Activated CD4-positive, alpha-beta T cell treated with anti-CD3 and anti-CD28 coated beads for 1 hour (primary cell): ENCODE measurements at places on chromosomes 13 and 19.

DNA sequence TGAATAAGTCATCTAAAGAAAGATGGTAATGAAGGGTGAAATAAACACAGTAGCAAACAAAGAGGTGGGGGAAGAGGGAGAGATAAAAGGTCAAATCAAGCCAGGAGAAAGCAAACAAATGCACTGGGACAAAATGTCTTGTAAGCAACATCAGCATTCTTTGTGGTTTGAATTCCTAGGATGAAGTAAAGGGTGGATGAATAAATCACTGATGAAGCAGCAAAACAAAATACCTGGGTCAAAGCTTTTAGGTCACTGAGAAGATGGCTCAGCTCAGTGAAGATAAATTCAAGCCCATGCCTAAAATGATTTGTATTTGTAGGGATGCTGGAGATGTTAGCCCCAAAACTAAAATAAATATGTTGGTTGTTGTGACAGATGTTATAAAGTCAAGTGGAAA, 86.5 kb upstream of the FBXL3 start:
- DNase-seq: no peak

DNA sequence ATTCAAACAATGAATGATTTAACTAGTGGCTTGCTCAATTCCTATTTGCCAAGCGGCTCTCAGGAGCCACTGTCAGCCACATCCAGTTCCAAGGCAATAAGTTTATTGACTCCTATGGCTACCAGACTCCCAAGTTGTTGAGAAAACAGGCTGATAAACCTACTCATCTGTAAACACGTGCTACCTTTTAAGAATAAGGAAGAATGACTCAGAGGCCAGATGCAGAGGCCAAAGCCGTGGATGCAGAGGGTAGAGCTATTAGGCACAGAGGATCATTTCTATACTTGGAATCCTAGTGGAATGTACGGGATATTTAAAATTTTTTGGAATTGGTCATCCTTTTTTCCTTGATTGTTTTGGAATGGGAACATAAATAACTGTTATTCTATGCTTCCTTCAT, 1921.1 kb downstream of the OLFM4 start:
- no peak for DNase-seq

DNA sequence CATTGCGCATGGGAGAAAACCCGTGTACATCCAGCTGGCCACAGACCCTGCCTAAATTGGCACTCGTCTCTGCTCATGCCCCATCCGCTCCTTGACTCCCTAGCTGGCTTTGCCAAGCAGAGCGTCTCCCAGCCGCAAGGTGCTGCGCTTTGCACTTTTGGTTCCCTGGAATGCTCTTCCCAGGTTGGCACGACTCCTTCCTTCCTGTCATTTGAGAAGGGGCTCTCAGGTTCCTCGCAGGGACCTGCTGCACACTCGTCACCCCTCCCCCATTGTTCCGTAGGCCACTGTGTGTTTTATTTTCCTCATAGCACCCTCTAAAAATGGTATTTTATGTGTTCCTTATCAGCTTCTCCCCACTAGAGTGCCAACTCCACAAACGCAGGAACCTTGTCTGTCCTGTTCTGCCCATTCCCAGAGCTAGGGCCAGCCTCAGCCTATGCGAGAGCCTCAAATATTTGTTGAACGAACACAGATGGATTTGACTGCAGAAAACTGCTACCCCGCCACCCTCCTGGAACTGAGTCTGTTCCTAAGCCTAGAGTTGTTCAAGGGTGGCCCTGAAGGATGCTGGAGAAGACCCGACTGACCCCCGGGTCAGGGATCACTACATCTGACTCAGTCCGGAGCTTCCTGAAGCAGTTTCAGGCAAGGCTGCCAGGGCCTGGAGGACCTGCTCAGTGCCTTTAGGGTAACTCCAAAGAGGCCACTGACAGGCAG, 8.4 kb upstream of the CEBPA start:
- DNase-seq: no peak

GRCh38 chr19:48325265-48325910, at the start of gene EMP3:
TSS of gene EMP3 (plus strand) at chr19:48325552. CDS start at chr19:48326845, 1,293 bp downstream.
- DNase-seq: peak; percentile 78

DNA sequence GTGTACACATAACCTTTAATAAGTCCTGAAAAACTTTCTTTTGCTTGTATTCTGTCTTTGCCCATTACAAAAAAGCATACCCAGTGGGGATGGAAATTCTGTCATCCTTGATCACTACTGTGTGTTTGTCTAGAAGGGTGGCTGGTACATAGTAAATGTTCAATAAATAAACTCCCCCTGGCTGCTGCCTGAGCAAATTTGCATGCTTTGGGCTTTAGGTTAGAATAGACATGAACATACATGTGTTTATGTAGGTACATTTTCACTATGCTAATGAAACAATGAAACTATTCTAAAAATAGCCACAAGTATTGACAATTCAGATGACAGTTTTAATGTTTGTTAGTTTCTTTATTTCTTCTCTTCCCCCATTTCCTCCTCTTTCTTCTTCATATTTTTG, 36.1 kb downstream of the TNFSF13B start:
- no peak for DNase-seq

DNA sequence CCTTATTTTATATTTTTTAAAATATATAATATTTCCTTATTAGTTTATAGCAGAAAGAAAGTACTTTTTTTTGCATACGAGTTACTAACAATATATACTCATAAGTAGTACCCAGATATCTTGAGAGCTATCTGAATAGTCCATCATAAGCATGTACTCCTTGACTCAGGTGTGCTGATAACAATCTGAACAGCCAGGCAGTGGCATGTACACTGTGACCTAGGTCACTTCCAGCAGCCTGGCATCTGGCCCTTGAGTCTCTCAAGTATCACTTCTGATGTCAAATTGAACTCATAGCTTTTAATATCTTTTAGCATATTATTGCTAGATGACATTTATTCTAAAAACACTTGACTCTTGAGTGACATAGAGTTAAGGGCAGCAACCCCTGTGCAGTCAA, 1576.7 kb downstream of the SLITRK1 start:
- DNase-seq: no peak

- DNase-seq: no peak
Observed at GRCh38 chr13:40910324-40911050, 108.6 kb downstream of the ELF1 start.

- DNase-seq: no peak
Observed at GRCh38 chr13:94622344-94622743, 20.7 kb downstream of the GPR180 start.

- peak; percentile 50 for DNase-seq
Observed at GRCh38 chr19:16586991-16587832, 15.0 kb upstream of the SLC35E1 start.

GRCh38 chr13:112943309-112944125, 25.5 kb upstream of the MCF2L start:
- DNase-seq: no peak

- no peak for DNase-seq
Observed at GRCh38 chr13:80157261-80157932, 183.5 kb downstream of the SPRY2 start.

GRCh38 chr19:18774107-18774506, 17.0 kb downstream of the COMP start:
- DNase-seq: no peak

GRCh38 chr13:50352720-50353480, 337.7 kb downstream of the KCNRG start:
- no peak for DNase-seq

DNA sequence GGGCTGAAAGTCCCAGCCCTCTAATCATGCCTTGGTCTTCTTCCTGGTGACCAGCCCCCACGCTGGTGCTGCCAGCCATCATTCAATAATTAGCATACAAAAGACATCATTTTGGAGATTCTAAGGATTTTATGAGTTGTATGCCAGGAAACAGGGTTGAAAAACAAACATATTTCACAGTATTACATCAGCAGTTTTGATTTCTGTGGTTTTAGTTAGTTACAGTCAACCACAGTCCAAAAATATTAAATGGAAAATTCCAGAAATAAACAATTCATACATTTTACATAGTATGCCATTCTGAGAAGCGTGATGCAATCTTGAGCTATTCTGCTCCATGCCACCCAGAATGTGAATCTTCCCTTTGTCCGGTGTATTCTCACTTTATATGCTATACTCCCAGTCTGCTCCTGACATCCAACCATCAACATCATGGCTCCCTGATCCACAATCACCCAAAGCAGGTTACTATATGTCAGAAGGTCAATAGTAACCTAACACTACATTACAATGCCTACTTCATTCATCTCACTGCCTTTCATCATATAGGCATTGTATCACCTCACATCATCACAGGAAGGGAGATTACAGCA, 49.2 kb downstream of the STOML3 start:
- DNase-seq: no peak

- no peak for DNase-seq
Observed at GRCh38 chr19:36973844-36974195, 57.7 kb downstream of the ZNF568 start.

DNA sequence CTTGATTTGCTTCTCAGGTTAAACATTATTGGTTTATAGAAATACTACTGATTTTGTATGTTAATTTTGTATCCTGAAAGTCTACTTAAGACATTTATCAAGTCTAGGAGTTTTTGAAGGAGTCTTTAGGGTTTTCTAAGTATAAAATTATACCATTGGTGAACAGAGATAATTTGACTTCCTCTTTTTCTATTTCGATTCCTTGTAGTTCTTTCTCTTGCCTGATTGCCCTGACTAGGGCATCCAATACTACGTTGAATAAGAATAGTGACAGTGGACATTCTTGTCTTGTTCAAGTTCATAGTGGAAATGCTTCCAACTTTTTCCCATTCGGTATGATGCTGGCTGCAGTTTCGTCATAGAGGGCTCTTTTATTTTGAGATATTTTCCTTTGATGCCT, 807.5 kb upstream of the SLC10A2 start:
- no peak for DNase-seq

DNA sequence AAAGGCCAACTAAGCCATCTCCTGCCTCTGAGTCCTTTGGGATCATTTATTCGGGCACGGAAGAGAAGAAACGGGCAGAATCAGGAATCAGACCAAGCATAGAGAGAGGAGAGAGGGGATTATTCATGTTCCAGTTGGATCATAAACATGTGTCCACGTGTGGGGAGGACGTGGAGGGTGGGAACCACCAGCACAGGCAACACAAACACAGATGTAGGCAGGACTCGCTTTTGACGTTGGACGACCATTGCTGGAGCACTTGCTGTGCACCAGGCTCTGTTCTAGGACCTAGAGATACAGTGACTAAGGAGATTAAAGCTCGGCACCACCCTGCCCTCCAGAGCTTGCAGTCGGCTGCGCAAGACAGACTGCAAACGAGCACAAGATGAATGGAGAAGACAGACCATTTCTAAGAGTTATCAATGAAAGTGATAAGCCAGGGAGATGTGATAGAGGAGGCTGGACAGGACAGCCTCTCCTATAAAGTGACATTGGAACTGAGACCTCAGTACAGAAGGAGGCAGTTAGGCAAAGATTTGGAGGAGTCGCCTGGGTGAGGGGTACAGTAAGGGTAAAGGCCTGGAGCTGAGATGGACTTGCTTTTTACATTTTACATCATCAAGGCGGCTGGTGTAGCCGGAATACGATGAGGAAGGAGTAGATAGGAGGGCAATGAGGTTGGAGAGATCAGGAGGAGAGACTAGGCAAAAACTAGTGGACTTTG, 716 bp downstream of the SH2D3A start:
- DNase-seq: no peak

GRCh38 chr19:31313291-31314030, 35.8 kb downstream of the TSHZ3 start:
- no peak for DNase-seq

- DNase-seq: no peak
Observed at GRCh38 chr13:68719815-68720214, 1387.8 kb upstream of the ATXN8OS start.

DNA sequence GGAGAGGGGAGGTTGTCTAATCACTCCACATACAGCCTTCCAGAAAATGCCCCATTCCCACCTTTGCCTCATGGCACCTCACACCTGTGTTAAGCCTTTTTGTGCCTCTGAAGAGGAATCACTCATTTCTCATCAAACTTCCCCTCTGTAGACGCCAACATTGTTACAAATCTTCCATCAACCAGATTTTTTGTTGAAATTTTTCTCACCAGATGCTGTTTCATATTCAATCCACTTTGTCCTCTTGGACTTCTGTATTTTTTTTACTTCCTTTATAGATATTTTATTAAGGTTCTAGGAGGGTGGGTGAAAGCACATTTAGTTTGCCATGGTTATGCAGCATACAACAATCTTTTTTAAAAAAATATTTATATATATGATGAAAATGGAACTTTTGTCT, 74.0 kb downstream of the RUBCNL start:
- DNase-seq: no peak

DNA sequence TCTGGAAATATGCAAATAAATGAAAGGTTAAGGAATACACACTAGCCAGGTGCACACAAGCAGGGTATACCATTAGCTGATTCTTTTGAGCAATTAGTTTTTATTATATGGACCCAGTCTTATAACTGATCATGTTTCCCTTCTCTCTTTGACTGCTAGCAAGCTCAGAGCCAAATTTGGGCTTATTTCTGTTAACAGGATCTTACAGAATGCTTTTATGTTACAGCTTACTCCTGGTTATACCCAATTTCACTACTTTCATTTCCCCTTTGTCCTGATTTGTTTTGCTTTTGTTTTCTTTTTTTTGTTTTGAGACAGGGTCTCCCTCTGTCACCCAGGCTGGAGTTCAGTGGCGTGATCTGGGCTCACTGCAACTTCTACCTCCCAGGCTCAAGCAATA, 12.9 kb upstream of the TPT1 start:
- no peak for DNase-seq

DNA sequence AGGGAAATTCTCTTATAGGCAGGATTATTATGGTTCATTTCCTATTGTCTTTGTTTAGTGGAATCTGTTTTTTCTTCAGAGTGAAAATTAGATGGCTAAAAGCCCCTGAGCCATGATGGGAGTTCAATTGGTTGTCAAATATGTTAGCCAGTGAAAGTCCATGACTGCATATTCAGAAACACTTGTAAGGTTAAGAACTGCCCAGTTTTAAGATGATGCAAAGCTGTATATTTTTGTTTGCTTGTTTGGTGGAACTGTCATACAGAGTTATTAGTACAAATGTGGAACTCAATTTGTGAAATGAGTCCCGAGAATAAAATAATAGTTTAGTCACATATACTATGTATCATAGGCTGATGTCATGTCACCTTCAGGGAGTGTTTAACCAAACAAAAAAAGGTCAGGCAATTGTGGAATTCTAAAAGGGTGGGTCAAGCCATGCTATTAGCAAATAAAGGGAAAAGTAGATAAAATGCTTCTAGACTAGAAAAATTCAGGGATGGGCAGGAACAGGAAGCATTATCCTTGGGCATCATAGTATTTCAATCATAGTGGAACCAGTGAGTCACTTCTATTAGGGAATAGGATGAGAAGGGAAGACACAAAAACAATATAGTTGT, 248.3 kb upstream of the SLITRK1 start:
- no peak for DNase-seq

DNA sequence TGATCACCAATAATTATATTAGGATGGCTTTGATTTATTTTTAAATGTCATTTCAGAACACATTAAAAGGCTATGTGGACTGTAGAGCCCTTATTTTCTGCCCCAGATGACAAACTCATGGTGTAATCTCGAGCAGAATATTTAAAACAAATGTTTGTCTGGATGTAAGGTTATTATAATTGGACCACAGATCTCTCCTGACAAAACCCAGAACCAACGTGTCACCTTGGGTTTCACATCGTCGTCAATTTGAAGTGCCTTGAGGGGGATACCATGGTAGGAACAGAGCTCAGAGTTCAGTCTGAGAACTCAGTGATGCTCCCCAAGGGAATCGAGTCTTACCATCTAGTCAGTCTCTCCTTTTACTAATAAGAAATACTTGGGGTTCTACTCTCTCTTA, 2.8 kb downstream of the SACS start:
- DNase-seq: no peak

- DNase-seq: no peak
Observed at GRCh38 chr19:14577264-14577663, 5.4 kb upstream of the NDUFB7 start.
